ENCODE measurements at places on chromosomes 2 and 18. TPM values are rescaled to one million over a fixed set of nuclear protein-coding genes. Genes with fewer than 3 reads are reported as not detected.

GRCh38 chr2:226420646-226421045, 379.0 kb downstream of the IRS1 start:
- no peaks in the 10 kb centered on the region for H3K36me3 ChIP-seq
- no peak overlapping the region for H3K4me3 ChIP-seq
- no peaks in the 10 kb centered on the region for H3K27me3 ChIP-seq
- no peak for DNase-seq

- no peak for DNase-seq
- H3K27ac ChIP-seq = no peak overlapping the region
- H3K4me3 ChIP-seq = no peak overlapping the region
Measured at GRCh38 chr18:75090336-75090735, 118.6 kb downstream of the PTGR3 start.

DNA sequence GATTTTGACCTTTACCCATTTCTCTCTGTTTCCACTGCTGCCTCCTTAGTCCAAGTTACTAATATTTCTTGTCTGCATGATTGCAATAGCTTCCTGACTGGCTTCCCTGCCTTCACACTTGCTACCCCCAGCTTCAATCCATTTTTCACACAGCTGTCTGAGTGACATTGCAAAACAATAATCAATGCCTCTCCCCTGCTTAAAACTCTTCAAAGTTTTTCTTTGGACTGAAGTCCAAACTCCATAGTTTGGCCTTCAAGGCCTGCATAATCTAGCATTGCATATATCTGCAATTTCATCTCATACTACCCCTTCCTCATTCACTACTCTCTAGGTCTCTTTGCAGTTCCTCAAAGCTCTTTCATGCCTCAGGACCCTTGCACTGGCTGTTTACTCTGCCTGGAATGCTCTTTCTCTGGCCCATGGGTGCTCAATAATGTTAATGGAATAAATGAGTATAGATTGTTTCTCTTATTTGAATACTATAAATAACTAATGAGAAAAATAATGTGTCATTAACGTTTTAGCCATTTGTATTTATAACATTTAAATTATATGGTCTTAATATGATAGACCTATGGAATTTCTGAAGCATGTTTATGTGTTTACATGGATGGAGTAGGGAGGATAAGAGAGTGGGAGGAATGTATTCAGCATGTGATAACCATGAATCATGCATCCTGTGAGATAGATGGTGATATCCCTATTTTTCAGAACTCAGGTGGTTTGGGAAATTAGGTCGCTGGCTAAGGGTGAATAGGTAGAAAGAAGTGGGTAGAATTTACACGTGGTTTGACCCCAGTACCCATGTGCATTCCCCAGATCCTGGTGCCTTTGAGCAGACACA, 5.7 kb upstream of the TMEM178A start:
- no peak overlapping the region for H3K27ac ChIP-seq
- no peaks in the 10 kb centered on the region for H3K4me1 ChIP-seq
- no peak for DNase-seq
- no peaks in the 10 kb centered on the region for H3K27me3 ChIP-seq

Gene EML6
- total RNA-seq = 1.6 TPM

Gene ACTG2
- 13.7 TPM for total RNA-seq

Data from H1 (cell line).